Keratinocyte (primary cell): ENCODE measurements at places on chromosomes 12 and 14. TPM values are rescaled to one million over a fixed set of nuclear protein-coding genes. Genes with fewer than 3 reads are reported as not detected.

Gene FAM181A
- 0.04 TPM in 1 of 3 replicates, not detected in the others for polyA plus RNA-seq

Gene COL2A1
- polyA plus RNA-seq: 0.03 TPM in 1 of 3 replicates, not detected in the others

Gene ALG10
- 7.5 to 10.6 TPM (median 7.6 TPM) in 3 replicates for polyA plus RNA-seq

Gene RD3L
- not detected in 3 replicates for polyA plus RNA-seq

Gene KCNH3
- 0.08 to 0.21 TPM (median 0.16 TPM) in 3 replicates for polyA plus RNA-seq

Gene KCNC2
- polyA plus RNA-seq: not detected in 3 replicates

Gene TSHR
- 0.03 TPM in 1 of 3 replicates, not detected in the others for polyA plus RNA-seq

Gene C3AR1
- 0.57 to 0.99 TPM (median 0.60 TPM) in 3 replicates for polyA plus RNA-seq

Gene RILPL1
- polyA plus RNA-seq: 14.8 to 22.2 TPM (median 17.0 TPM) in 3 replicates

DNA sequence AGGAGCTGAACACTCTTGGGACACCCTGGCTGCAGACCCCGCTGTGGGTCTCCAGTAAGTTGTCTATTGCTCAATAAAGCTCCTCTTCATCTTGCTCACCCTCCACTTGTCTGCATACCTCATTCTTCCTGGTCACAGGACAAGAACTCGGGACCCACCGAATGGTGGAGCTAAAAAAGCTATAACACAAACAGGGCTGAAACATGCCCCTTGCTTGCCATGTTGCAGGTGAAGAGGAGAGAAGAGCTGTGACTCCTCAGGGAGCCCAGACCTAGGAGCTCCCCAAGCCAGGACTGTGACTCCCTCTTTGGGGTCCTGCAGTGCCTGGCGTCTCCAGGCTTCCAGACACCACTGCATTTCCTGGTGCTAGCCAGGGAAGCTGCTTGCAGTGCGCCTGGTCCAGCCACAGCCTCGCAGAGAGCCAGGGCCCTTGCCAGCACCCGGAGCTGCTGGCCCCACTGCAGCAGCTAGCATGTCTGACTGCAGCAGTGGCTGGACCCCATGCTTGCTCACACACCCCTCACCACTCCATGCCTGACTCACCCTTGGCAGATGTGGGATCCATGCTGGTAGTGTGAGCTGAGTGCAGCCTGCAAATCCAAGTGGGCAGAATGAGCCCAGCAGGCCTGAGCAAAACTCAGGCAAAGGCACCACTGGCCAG is 37.1 kb upstream of the OR5AU1 start:
- H3K27me3 ChIP-seq: peaks cover 10% of the 10 kb centered on the region
- H3K36me3 ChIP-seq: no peaks in the 10 kb centered on the region
- H3K4me3 ChIP-seq: no peak overlapping the region
- no peak overlapping the region for H3K27ac ChIP-seq
- no peaks in the 10 kb centered on the region for H3K4me1 ChIP-seq

- H3K36me3 ChIP-seq: no peaks in the 10 kb centered on the region
- no peaks in the 10 kb centered on the region for H3K4me1 ChIP-seq
- no peak overlapping the region for H3K27ac ChIP-seq
- H3K4me3 ChIP-seq: no peak overlapping the region
- no peaks in the 10 kb centered on the region for H3K27me3 ChIP-seq
Observed at GRCh38 chr14:89178800-89179535, 238.1 kb downstream of the FOXN3 start.

- peaks cover 4% of the 10 kb centered on the region for H3K4me1 ChIP-seq
- H3K4me3 ChIP-seq: no peak overlapping the region
- H3K36me3 ChIP-seq: peaks cover 8% of the 10 kb centered on the region
- DNase-seq: no peak
- H3K27me3 ChIP-seq: no peaks in the 10 kb centered on the region
- no peak overlapping the region for H3K27ac ChIP-seq
Observed at GRCh38 chr14:101858791-101859537, 97.5 kb downstream of the PPP2R5C start.

DNA sequence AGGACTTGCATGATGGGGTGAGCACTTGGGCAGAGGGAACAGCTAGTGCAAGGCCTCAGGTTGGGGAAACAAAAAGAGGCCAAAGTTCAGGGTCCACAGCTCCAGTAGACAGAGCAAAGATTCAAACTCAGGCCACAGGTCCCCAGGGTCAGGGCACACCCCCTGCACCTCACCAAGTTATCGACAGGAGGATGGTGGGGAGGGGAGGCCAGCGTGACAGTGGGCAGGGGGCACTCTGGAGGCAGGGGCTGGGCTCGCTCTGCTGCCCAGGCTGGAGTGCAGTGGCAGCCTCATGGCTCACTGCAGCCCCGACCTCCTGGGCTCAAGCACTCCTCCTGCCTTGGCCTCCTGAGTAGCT is 32.4 kb upstream of the ULK1 start:
- no peak overlapping the region for H3K4me3 ChIP-seq
- DNase-seq: no peak
- no peaks in the 10 kb centered on the region for H3K36me3 ChIP-seq
- H3K27ac ChIP-seq: no peak overlapping the region
- no peaks in the 10 kb centered on the region for H3K27me3 ChIP-seq
- peaks cover 28% of the 10 kb centered on the region for H3K4me1 ChIP-seq

GRCh38 chr12:121033625-121034349 is 5.3 kb downstream of the OASL start:
- H3K27ac ChIP-seq: peak overlapping the region; percentile 11
- peaks cover 18% of the 10 kb centered on the region for H3K4me1 ChIP-seq
- H3K36me3 ChIP-seq: no peaks in the 10 kb centered on the region
- H3K27me3 ChIP-seq: no peaks in the 10 kb centered on the region
- no peak for DNase-seq

DNA sequence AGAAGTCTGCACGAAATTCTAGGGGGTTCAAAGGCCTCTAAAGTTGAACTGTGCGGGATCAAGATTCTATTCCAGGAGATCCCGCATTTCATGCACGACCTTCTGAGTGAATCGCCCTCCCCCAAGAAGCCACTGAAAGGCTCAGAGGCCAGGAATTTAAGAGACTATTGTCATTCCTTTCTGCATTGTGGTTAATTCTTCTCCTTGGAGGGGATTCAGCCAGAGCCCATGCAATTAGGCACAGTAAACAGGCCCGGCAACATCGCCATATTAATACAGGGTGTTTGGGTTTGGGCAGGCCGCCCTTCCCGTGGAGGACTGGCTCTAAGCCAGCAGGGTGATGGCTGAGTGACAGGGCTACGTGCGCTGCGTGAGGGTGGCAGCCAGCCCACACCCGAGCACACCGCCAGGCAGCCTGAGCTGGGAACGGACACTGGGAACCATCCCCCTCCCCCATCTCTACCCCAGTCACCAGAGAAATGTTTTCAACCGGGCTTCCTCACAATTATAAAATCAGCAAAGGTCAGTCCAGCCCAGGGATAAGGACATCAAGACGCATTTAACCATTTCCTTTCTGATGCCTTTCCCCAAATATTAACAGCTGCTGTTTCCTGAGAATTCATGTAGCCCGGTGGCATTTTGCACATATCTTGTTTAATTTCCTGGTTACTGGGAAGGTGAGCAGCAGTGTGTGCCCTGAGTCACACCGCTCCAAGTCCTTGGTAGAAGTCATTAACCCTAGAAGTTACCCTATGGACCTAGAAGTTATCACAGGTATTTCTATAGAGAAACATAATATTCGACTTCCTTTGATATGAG is 12.5 kb downstream of the EGLN3 start:
- no peak for DNase-seq
- no peaks in the 10 kb centered on the region for H3K4me1 ChIP-seq
- H3K4me3 ChIP-seq: no peak overlapping the region
- no peaks in the 10 kb centered on the region for H3K36me3 ChIP-seq

DNA sequence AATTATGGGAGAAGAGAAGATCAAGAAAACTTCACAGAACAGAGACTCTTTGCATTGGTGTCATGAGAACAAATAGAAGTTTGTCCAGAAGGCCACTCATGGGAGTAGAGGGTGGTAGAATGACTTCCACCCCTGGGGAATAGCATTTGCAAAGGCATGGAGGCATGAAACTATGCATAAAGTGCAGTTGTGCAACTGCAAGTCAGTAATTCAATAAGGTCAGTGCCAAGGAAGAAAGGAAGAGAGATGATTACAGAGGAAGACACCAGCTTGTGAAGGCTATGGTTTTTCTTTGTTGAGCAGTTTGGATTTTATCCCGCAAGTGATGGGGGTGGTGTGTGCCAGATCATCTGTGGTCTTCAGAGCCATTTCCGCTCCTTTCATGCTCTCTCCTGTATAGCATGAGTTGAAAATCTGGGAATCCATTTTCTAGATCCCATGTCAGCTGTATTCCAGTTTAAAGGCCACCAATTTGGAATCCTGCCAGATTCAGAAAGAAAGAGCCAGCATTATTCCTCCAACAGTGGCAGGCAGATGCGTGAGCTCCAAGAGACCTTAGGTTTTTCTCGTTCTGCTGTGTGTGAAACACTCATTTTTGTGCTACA is 67.6 kb upstream of the GRIN2B start:
- no peak overlapping the region for H3K27ac ChIP-seq
- no peaks in the 10 kb centered on the region for H3K36me3 ChIP-seq
- no peaks in the 10 kb centered on the region for H3K4me1 ChIP-seq
- no peak for DNase-seq
- H3K27me3 ChIP-seq: no peaks in the 10 kb centered on the region
- H3K4me3 ChIP-seq: no peak overlapping the region

GRCh38 chr14:76776428-76777251 is 15.4 kb downstream of the VASH1 start:
- no peak overlapping the region for H3K4me3 ChIP-seq
- peaks cover 5% of the 10 kb centered on the region for H3K27me3 ChIP-seq
- no peak for DNase-seq
- H3K4me1 ChIP-seq: peaks cover 15% of the 10 kb centered on the region

DNA sequence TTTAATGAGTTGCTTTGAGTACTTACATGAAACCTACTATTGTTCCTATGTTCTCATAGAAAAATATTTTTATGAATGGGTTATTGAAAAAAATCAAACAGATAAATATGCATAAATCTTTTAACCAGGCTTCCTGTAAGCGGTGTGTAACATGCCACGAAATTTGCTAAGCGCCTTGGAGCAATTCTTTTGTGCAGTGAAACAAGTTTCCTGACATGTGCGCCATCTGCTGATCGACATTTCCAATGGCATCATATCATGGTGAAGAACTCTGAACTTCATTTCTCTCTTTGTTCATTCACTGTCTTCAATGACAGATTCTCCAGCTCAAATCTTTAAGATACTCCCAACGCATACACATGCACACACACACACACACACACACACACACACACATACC is 145.6 kb upstream of the NAV3 start:
- no peak overlapping the region for H3K4me3 ChIP-seq
- no peaks in the 10 kb centered on the region for H3K27me3 ChIP-seq
- peaks cover 2% of the 10 kb centered on the region for H3K4me1 ChIP-seq
- peak; percentile 5 for DNase-seq

DNA sequence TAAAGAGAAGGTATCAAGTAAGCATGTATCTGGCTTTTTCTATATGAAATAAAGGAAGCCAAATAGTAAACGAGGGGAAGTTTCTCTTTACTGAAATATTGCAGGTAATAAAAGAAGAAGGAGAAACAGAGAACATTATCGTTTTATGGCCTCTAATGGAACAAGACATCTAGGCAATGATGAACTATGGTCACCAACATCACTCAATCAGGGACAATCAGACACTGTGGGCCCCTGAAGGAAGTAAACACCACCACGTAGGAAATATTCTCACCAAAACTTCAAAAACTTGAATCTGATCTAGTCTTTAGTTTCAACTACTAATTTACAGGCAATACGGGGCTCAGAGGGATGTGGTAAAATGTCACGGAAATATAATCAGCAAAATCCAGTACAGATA is 15.9 kb downstream of the HEBP1 start:
- peaks cover 4% of the 10 kb centered on the region for H3K4me1 ChIP-seq
- no peak for DNase-seq
- H3K4me3 ChIP-seq: no peak overlapping the region
- H3K27me3 ChIP-seq: no peaks in the 10 kb centered on the region
- no peak overlapping the region for H3K27ac ChIP-seq

GRCh38 chr14:49946320-49947141 is 53.6 kb downstream of the ARF6 start:
- peaks cover 28% of the 10 kb centered on the region for H3K4me1 ChIP-seq
- no peaks in the 10 kb centered on the region for H3K27me3 ChIP-seq
- DNase-seq: no peak
- H3K4me3 ChIP-seq: no peak overlapping the region

- H3K27ac ChIP-seq: no peak overlapping the region
- no peaks in the 10 kb centered on the region for H3K36me3 ChIP-seq
- no peaks in the 10 kb centered on the region for H3K27me3 ChIP-seq
- DNase-seq: no peak
Observed at GRCh38 chr12:70966996-70967790, 46.7 kb upstream of the PTPRR start.

- no peak within 1 kb of the TSS for H3K4me3 ChIP-seq
- peaks cover 1% of the 10 kb centered on the region for H3K36me3 ChIP-seq
- no peak for DNase-seq
- peaks cover 37% of the 10 kb centered on the region for H3K27me3 ChIP-seq
- H3K4me1 ChIP-seq: peaks cover 8% of the 10 kb centered on the region
Observed at GRCh38 chr14:77271113-77271710, at the start of gene NGB. Gene NGB (minus strand): TSS chr14:77271206. CDS start chr14:77270937, 269 bp downstream.

DNA sequence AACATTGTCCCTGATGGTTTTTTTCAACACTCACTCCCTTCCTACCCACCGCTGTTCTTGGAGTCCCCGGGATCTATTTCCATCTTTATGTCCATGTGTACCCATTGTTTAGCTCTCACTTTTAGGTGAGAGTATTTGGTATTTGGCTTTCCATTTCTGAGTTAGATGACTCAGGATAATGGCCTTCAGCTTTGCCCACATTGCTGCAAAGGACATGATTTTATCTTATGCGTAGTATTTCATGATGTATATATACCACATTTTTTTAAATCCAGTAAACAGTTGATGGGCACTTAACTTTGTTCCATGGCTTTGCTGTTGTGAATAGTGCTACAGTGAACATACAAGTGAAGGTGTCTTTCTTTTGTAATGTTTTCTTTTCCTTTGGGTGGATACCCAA is 123.5 kb upstream of the KITLG start:
- no peaks in the 10 kb centered on the region for H3K36me3 ChIP-seq
- no peaks in the 10 kb centered on the region for H3K4me1 ChIP-seq
- DNase-seq: no peak

GRCh38 chr12:57629897-57630471 is 3.0 kb downstream of the B4GALNT1 start:
- H3K36me3 ChIP-seq: no peaks in the 10 kb centered on the region
- H3K4me1 ChIP-seq: peaks cover 2% of the 10 kb centered on the region
- DNase-seq: no peak
- H3K4me3 ChIP-seq: no peak overlapping the region

- no peak overlapping the region for H3K27ac ChIP-seq
- no peaks in the 10 kb centered on the region for H3K27me3 ChIP-seq
- no peak for DNase-seq
- peaks cover 6% of the 10 kb centered on the region for H3K4me1 ChIP-seq
Observed at GRCh38 chr12:16579041-16579440, 26.9 kb downstream of the LMO3 start.

DNA sequence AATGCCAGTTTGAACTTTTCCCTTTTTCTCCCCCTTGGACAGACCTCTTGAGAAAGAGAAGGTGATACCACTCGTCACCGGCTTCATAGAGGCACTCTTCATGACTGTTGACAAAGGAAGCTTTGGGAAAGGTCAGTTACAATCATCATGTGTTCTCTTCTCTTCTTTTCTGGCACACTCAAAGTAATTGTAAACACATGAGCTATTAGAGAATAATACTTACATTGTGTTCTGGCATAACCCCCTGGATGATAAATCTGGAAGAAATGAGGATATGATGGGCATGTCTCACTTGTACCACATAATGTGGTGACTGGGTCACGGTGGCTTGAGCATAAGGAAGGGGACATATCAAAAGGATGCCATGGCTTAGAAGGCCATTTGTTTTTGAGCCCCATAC is 20.0 kb downstream of the UTP20 start:
- DNase-seq: no peak
- H3K4me1 ChIP-seq: no peaks in the 10 kb centered on the region
- peaks cover 11% of the 10 kb centered on the region for H3K36me3 ChIP-seq
- H3K4me3 ChIP-seq: no peak overlapping the region
- no peaks in the 10 kb centered on the region for H3K27me3 ChIP-seq
- no peak overlapping the region for H3K27ac ChIP-seq
